ENCODE measurements at places on chromosomes 2 and 18. TPM values are rescaled to one million over a fixed set of nuclear protein-coding genes. Genes with fewer than 3 reads are reported as not detected.

SLC66A2 gene
- total RNA-seq, result 36.4 TPM

PUM2 gene
- total RNA-seq, result 140 TPM

IHH gene
- not detected for total RNA-seq

RUFY4 gene
- total RNA-seq, result not detected

TTLL4 gene
- 12.1 TPM for total RNA-seq

GKN1 gene
- 4.7 TPM for total RNA-seq

EVX2 gene
- 0.08 TPM for total RNA-seq

UBR3 gene
- 62.3 TPM for total RNA-seq

FNDC4 gene
- total RNA-seq, result 10.7 TPM

POTEF gene
- total RNA-seq, result not detected

SAG gene
- not detected for total RNA-seq

ALKAL2 gene
- 0.89 TPM for total RNA-seq

NAB1 gene
- total RNA-seq, result 67.7 TPM

ST8SIA5 gene
- total RNA-seq, result not detected

ZAP70 gene
- total RNA-seq, result 0.89 TPM

CHN1 gene
- total RNA-seq, result 35.8 TPM

SCYGR7 gene
- total RNA-seq, result not detected

KIF1A gene
- 0.99 TPM for total RNA-seq

SCN9A gene
- 7.5 TPM for total RNA-seq

POTEJ gene
- not detected for total RNA-seq

ATG4B gene
- total RNA-seq, result 66.8 TPM

SULT1C4 gene
- 8.1 TPM for total RNA-seq

ATOH8 gene
- total RNA-seq, result 34.5 TPM

LONRF2 gene
- 23.8 TPM for total RNA-seq

DLX2 gene
- not detected for total RNA-seq

SERPINB13 gene
- 7.0 TPM for total RNA-seq

RFTN2 gene
- total RNA-seq, result 8.2 TPM

PLGLB2 gene
- 1.0 TPM for total RNA-seq

MFSD2B gene
- total RNA-seq, result 0.39 TPM

LIMS4 gene
- total RNA-seq, result 2.6 TPM

CD28 gene
- 0.78 TPM for total RNA-seq

TRAK2 gene
- 83.1 TPM for total RNA-seq

FAM124B gene
- 7.3 TPM for total RNA-seq

NYAP2 gene
- 0.47 TPM for total RNA-seq

TMEM182 gene
- total RNA-seq, result 0.67 TPM

PLCL1 gene
- 23.4 TPM for total RNA-seq

IL18R1 gene
- 14.9 TPM for total RNA-seq

MOGAT1 gene
- not detected for total RNA-seq

OTX1 gene
- not detected for total RNA-seq

ATG9A gene
- total RNA-seq, result 46.2 TPM

TMEFF2 gene
- total RNA-seq, result 0.42 TPM

MC4R gene
- total RNA-seq, result 1.0 TPM

RIT2 gene
- not detected for total RNA-seq
